ENCODE measurements at places on chromosomes 2 and 18. TPM values are rescaled to one million over a fixed set of nuclear protein-coding genes. Genes with fewer than 3 reads are reported as not detected.

PRKD3 gene
- total RNA-seq: 14.9 TPM

LCT gene
- 0.11 TPM for total RNA-seq

- no peak for DNase-seq
Observed at GRCh38 chr2:167049659-167050058, 161.4 kb downstream of the XIRP2 start.

KYNU gene
- 36.8 TPM for total RNA-seq

DNA sequence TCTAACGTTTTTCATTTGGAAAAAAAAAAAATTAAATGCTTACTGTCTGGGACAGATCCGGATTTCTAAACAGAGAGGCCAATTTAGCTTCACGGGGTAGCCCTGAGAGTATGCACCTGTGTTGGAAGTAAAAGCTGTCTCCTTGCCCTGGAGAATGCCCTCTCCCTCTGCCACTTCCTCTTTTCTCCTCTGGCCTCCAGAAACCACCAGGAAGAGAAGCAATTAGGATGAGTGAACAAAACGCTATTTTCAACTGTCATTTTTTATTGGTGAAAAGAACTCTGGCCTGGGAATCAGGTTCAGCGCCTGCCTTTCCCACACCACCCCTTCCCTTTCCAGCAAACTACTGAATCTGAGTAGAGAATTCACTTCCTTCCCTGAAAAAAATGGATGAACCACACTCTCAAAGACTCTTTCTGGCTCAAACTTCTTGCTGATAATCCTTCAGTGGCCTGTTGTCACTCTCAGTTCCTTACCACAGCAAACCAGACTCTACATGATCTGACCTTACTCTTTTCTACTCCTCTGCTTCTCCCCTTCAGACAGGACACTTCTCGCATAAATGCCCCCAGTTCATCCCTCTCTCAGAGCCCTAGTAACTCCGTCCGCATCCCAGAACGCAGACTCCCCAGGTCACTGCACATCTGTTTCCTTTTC is 29.8 kb downstream of the KLF7 start:
- DNase-seq: no peak

GRCh38 chr2:128372621-128373341 is 54.1 kb upstream of the HS6ST1 start:
- no peak for DNase-seq

GRCh38 chr2:193502363-193503035 is 1307.8 kb upstream of the TMEFF2 start:
- no peak for DNase-seq

DNA sequence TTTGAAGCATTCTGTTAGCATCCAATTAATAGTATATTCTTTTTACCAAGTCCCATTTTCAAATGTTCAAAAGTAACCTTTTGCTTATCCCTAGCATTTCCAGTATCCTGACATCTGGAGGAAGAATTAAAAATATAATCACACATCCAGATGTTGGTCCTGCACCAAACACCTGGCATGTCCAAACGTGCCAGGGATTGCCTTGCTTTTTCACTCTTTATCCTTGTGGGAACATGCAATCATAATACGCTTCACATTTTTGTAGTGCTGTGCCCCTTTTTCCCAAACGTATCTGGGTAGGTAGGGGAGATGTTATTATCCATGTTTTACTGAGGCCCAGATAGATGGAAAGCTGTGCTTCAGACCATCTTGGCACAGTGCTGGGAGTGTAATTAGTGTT is 133.0 kb downstream of the TPGS2 start:
- no peak for DNase-seq

DNA sequence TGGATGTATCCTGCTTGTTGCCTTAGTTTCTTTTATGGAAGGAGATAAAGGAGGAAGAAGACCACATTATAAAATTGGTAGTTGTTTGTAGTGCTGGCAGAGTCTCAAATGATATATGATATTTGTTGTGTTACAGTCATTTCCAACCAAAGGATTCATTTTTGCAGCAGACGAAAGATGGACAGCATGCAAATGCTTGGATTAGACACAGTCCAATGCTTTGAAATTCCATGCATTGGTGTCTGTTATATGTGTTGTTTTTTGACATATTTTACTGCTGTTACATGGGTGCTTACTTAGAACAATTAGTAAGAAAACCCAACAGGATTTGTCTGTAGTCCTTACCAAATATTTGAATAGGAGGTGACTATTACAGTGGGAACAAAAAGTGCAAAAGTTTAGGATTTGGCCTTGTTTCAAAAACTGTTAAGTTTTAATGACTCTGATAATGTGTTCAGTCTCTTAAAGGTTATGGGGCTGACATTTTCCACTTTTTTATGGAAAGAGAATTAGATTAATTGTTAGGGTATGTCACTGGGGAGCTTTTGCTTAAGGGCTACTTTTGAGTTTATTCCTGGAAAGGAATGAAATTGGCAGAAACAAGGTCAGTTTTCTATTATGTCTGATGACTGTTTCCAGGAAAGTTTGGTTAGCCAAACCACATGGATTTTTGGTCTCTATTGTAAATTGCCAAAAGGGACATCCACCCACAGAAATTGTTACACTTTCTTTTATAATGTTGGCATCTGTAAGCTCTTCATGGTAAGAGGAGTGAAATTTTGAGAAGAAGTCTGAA is 229.4 kb upstream of the MMADHC start:
- no peak for DNase-seq

- DNase-seq: no peak
Observed at GRCh38 chr2:60553495-60554073, at the start of gene BCL11A. Gene BCL11A (minus strand): TSS chr2:60553654. CDS start chr2:60553270, 384 bp downstream.

GRCh38 chr2:120729406-120730399 is 6.0 kb upstream of the GLI2 start:
- DNase-seq: no peak

DNA sequence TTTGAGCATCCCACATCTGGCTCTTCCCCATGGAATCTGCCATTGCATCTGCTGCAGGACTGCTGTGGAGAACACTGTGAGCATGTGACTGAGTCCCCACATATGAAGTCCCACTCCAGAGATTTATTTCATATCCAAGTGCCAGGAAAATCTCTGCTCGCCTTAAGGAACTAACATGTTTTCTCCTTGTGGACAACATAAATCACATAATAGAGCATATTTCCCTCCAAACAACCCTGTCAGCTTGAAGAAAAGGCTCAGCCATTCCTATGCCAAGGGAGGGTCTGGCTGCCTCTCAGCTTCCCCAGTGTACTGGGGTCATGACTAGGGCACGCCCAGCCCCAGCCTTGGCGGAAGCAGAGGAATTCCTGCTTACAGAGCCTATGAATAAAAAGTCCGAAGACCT is 193.7 kb downstream of the DNER start:
- DNase-seq: no peak

UNC50 gene
- 25.5 TPM for total RNA-seq

DNA sequence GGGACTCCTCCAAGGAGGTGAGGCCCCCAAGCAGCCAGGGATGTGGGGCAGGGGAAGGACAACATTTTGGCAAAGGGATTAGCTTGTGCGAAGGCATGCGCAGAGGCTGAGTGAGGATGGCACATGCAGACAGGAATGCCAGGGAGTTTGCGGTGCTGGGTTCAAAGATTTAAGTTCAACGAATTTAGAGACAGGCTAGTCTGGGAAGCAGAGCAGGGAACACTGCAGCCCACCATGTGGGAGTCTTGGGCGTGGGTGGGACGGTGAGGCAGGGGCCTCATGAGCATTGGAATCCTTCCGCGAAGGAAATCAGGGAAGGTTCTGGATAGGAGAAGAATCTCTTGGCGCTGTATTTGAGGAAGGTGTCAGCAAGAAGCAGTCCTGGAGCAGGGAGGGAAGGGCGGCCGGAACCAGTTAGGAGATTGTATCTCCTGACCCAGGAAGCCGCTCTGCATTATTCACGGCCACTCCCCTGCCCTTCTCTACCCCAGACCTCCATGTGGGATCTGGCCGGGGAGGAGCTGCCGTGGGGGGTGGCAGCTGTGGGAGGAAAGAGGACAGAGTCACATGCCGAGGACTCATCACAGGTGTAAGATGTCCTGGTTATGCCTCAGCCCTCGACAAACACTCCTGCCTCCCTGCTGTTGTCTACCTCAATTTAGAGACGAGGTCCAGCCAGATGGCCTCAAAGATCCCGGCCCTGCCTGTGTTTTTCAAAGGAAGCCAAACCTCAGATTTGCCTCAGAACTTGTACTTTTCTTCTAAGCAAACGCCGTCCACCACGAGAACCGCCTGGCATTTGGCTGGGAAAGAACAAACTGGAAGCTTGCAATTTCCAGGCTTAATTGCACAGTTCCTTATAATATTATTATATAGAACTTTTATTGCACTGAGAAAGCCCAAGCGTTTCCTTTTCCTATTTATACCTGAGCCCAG is 123.7 kb upstream of the SMAD2 start:
- no peak for DNase-seq

DNA sequence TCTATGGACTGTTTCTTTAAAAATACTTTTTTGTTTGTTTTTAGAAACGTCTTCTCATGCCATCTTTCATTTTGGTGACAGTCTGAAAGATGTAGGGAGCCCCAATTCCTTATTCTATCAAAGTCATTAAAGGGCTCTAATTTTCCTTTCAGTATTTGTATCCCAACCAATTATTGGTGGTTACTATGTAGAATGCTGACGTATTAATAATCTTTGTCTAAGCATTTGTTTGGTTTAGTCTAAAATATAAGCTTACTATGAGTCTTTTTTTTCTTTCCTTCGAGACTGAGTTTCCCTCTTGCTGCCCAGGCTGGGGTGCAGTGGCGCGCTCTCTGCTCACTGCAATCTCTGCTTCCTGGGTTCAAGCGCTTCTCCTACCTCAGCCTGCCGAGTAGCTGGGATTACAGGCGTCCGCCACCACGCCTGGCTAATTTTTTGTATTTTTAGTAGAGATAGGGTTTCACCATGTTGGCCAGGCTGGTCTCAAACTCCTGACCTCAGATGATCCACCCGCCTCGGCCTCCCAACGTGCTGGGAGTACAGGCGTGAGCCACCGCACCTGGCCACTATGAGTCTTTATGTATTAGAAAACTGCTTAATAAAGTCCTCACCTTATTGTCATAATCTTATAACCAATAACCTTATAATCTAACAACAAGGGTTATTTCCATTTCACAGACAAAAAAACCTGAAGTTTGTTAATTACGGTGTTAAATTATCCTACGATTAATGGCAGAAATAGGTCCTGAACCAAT is 849 bp upstream of the VRK2 start:
- DNase-seq: no peak

TFCP2L1 gene
- 0.21 TPM for total RNA-seq

DNA sequence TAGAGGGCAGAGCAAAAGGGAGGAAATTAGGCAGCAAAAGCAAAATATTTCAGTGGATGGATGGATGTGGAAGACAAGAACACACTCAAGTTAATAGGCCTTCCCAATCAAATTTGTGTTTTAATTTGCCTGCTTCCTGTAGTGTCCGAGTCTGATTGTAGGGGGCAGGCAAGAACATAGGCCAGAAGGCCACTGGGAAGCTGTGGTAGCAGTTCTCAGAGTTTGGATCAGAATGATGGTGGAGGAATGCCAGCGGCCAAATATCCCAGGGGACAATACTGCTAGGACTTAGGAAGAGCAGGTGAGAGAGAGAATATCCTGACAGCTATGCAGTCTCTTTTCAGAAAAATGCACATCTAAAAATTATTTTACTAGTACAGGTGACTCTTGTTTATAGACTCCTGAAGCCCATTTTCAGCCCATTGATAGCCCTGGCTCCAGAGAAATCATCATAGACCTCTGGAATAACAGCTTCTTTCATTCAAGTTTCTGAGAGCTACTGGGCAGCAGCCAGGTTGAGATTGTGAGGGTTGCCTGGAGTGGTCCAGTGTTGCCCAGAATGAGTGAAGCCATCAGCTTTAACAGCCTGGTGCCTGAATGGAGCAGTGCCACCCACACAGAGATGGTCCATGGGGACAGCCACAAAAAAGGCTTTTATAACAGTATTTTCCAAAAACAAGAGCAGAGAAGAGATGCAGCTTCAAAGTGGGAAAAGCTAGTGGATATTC is 19.1 kb upstream of the SERPINE2 start:
- no peak for DNase-seq

GREB1 gene
- 0.69 TPM for total RNA-seq

DNA sequence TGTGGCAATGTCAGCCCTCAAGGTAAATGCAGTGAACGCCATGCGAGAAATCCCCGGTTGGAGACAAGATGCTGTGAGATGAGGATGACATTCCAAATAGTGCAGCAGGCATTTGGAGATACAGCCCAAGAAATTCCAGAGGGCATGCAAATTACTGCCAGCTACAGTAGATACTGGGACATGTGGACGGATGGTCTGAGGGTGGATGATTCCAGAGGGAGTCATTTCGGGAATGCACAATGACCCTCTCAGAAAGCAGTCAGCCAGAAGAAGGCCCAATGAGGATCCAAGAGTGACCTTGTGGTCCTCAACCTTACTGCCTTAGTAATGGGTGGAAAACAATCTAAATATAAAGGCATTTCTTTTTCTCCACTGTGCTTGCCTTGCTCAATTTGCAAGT is 111.3 kb downstream of the HNRNPLL start:
- DNase-seq: no peak

DNA sequence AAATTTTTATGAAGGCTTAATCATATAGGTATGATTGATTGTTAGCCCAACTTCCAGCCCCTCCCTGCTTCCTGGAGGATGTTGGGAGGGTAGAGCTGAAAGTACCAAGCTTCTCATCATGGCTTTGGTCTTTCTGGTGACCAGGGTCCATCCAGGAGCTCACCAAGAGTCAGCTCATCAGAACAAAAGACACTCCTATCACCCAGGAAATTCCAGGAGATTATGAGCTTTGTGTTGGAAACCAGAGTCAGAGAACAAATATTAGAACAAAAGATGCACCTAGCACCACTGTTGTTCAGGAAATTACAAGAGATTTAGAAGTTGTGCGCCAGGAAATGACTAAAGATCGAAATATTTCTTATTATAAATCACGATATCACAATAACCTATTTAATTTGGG is 119.9 kb upstream of the THUMPD2 start:
- no peak for DNase-seq

DNA sequence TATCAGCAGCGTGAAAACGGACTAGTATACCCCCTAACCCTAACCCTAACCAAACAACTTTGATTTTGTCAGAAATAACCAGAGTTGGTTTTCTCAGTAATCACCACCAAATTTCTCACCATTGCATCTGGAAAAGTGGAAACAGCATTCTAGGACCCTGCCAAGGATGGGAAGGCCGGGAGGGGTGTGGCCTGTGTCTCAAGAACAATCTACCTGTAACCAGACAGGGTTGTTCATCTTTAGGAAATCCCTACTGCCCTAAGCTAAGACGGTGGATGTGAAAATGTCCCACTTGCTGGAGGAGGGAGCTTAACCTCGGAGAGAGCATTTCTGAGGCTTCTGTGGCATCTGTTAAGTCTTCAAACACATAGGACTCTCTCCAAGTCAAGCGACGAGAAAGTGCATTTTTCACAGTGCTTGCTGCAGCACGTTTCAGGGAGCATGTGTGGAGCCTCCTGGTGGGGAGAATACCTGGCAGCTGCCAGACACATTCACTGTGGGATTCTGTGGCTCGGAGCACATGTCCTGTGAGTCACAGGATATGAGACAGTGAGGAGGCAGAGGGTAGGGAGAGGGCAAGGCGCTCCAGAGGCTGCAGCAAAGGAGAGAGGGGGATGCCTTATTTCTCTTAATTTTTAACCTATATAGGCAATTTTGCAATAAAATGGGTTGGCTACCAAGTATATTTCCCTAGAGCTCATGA is 207.5 kb downstream of the SPP2 start:
- no peak for DNase-seq

PHOSPHO2 gene
- 3.2 TPM for total RNA-seq

GYPC gene
- total RNA-seq: 85.2 TPM

- no peak for DNase-seq
Observed at GRCh38 chr18:44842588-44843412, 162.1 kb downstream of the SETBP1 start.

GRCh38 chr2:119838179-119838578 is 78.5 kb downstream of the PTPN4 start:
- DNase-seq: no peak

Data from GM12878 (cell line).